ENCODE measurements at places on chromosomes 2 and 18. TPM values are rescaled to one million over a fixed set of nuclear protein-coding genes. Genes with fewer than 3 reads are reported as not detected.

DNA sequence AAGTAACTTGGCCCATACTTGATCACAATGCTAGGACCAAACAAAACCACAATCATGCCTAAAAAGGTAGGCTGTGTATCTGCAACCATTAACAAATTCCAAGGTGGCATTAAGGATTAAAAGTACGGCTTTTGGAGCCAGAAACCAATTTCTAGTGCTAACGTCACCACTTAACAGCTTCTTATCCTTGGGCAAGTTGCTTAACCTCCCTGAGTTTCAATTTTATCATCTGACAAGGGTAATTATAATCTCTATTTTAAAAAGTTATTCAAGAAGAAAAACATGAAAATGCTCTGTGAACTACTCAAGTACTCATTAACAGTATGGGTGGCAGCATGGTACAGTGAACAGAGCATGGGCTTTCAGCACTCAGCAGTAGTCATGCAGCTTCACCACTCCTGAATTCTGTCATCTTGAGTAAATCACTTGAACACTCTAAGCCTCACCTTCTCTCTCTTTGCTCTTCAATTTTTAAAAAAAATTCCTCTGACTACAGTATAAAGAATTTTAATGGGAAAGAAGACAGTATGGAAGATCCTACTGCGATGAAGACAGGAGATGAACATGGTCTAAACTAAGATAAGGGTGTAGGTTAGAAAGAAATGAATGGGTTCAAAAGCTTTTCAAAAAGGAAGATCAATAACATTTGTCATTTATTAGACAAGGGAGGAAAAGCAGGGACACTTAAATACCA is 69.2 kb downstream of the SS18 start:
- no peak for DNase-seq

GRCh38 chr2:138620431-138620830 is 118.9 kb downstream of the SPOPL start:
- DNase-seq, result no peak

DNA sequence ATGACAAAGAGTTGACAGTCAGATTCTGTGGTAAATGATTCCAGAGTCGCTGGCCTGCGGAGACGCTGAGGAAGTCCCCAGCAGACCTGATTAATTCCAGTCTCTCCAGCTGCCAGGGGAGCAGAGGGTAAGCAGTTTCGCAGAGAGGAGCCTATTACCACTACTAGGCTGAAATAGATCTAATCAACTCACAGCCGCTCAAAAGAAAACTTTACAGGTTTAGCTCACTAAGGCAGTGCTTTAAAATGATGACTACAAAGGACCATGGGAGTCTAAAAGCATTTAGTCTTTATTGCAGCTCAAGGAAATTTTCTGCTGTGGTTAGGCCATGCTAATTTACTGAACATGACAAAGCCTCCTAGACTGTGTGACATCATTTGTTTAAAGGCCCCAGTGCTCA is 445.6 kb upstream of the POU3F3 start:
- peak; percentile 51 for DNase-seq

- DNase-seq, result no peak
Measured at GRCh38 chr2:174618179-174618578, 20.6 kb upstream of the WIPF1 start.

DNA sequence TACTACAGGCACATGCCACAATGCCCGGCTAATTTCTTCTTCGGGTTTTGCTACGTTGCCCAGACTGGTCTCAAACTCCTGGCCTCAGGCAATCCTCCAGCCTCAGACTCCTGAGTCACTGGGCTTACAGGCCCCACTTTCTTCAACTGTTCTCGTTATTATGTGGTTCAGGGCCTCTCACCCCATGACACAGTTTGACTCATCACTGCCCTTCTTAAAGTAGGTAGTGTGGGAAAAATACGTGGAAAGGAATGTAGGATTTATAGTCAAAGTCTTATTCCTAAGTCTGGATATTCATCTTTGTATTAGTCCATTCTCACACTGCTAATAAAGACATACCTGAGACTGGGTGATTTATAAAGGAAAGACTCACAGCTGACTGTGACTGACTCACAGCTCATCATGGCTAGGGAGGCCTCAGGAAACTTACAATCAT is 19.4 kb downstream of the CENPA start:
- no peak for DNase-seq

- DNase-seq, result no peak
Measured at GRCh38 chr18:6653880-6654279, 75.6 kb upstream of the ARHGAP28 start.

- DNase-seq, result no peak
Measured at GRCh38 chr2:196077821-196078220, 9.2 kb upstream of the DNAH7 start.

- no peak for DNase-seq
Measured at GRCh38 chr2:159168707-159169106, 117.8 kb downstream of the WDSUB1 start.

- DNase-seq, result no peak
Measured at GRCh38 chr18:11367351-11367750, 218.0 kb upstream of the PIEZO2 start.

GRCh38 chr2:38655441-38655840 is 10.5 kb upstream of the GALM start:
- DNase-seq, result no peak

- no peak for DNase-seq
Measured at GRCh38 chr2:61016392-61017002, 1.0 kb upstream of the PEX13 start.

DNA sequence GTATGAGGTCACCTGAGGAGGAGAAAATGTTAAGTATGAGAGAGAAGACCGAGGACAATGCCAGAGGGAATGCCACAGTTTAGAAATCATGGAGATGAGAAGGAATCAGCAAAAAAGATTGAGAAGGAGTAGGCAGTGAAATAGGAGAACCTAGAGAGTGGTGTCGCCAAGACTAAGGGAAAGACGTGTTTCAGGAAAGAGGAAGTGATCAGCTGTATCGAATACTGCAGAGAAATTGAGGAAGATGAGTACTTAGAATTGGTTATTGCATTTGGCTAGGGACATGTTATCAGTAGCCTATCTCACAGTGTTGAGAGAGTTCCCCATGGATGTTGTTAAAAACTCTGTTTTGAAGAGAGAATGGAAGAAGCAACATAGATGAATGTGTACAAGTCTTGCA is 112.3 kb downstream of the GALNT1 start:
- no peak for DNase-seq

- no peak for DNase-seq
Measured at GRCh38 chr18:77049938-77050337, 82.6 kb downstream of the MBP start.

- DNase-seq, result no peak
Measured at GRCh38 chr2:109242654-109243331, 113.8 kb downstream of the SH3RF3 start.

- no peak for DNase-seq
Measured at GRCh38 chr18:35469725-35470124, 28.0 kb downstream of the INO80C start.

DNA sequence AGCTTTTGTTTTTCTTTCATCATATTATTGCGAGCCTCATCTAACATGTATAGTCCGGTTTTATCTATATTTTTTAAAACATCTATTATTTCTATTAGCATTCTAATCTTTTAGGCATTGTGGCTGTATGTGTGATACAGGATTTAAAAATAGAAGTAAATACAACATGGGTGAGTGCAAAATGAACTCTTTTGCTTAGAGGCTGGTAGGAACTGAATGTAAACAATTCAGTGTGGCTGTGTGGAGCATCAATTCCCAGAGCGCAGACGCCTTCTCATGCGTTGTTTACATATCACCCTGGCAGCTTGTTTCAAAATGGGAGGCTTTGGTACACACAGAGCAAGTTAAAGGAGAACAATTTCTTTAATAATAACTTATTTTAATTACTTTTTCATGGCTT is 836 bp downstream of the DTNA start:
- DNase-seq, result no peak

DNA sequence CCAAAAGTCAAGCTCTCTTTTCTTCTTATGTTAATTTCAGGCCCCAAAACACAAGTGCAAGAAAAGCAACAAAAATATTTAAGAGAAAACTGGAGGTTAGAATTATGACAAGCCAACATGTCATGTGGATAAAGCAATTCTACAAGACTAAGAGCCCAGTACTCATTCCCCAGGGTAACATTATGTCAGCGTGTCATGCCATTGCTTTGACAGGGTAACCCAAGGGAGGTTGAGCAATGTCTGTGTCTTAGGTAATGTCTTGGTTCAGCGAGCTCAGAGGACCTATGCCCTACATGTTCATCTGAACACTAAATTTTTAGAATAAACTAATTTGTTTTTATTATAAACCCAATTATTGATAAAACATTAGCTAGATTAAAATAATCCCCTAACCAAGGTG is 173.2 kb upstream of the ZNF804A start:
- DNase-seq, result no peak

DNA sequence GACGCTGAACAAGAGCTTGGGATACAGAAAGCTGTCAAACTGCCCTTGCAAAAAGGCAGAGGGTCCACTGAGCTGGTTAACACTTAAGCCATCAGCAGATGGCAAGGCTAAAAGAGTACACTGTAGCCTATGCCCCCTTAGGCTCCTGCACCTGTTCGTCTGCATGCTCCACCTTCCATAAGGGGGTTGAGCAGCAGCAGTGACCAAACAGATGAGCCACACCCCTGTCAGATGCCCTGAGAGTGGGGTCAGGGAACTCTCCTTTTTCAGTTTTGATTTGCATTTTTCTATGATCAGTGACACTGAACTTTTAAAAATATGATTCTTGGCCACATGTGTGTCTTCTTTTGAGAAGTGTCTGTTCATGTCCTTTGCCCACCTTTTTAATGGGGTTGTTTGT is 402.5 kb upstream of the FAM98A start:
- no peak for DNase-seq

DNA sequence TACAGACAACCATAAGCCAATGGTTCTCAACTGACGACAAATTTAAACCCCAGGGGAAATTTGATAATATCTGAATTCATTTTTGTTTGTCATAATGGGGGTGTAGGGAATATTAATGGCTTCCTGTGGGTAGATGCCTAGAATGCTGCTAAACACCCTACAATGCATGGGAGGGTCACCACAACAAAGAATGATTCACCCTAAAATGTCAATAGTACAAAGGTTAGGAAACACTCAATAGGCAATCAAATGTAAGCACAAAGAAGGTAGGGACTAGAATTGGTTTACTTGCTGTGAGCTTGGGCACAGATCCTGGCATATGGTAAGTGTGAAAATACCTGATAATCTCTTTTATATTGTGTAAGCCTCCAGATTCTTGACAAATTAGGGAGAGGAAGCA is 20.1 kb upstream of the FANCL start:
- no peak for DNase-seq

- no peak for DNase-seq
Measured at GRCh38 chr2:101330253-101330933, 21.9 kb upstream of the RNF149 start.

DNA sequence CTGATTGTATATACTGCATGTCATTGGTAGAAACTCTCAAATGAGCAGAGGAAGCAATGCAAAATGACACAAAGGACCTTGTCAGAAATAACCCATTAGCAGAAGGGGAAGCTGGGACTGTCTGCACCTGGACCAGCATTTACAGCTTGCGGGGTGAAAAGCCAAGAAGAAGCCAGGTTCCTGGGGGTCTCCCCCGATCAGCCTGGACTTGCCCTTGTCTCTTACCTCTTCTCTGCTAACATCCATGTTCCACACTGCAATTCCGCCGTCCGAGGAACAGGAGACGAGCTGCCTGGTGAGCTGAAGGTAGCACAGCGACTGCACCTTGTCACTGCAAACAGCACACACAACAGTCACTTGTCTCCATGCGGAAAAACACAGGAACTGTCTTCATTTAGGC is 51.1 kb downstream of the WDFY1 start:
- no peak for DNase-seq

DNA sequence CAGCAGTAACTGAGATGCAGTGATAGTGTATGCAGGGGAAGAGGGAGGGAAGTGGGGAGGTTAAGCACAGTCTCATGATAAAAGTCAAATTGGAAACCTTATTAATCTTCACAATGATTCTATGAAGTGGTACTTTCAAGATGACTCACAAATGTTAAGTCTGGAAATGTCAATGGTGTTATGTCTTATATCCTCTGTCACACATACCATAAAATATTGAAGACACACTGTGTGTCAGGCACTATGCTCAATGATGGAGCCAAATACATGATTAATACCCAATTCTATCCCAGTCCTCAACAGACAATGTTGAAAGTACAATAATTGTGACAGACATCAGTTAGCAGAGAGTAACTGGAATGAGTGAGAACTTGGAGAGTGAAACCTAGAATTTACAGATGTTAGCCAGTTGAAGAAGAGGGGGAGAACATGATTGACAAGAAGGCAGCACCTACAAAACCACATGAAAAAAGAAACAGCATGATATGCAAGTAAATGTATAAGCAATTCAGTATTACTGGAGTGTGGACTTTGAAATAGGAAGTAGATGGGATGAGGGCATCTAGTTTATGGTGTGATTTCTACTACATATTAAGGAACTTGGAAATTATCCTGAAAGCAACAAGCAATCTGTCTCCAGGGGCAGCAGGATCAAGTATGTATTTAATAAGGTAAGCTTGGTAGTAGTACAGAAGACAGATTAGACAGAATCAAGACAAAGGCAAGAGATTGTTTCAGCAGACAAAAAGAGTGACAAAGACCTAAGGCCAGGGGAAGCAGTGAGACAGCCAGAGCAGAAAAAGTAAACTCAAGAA is 107.6 kb downstream of the STRN start:
- no peak for DNase-seq

DNA sequence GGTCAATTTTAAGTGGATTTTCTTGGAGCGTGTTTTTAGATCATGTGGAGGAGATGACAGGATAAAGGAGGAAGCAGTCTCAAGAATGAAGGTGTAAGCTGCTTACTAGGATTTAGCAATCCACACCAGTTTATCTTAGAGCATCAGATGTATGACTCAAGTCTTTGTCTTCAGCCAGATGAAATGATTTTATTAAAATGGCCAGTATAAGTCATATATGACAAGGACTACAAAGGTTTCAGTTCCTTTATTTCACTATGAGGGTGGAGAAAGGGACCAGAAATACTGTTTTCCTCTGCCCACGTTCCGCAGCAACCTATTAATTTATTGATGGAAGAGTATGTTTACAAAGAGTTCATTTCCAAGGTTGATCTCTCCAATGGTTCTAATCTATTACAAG is 970.5 kb upstream of the SLC39A10 start:
- no peak for DNase-seq

- DNase-seq, result no peak
Measured at GRCh38 chr2:74566754-74567085, 12.2 kb downstream of the DOK1 start.

GRCh38 chr2:85843543-85843942 is 45.2 kb downstream of the ST3GAL5 start:
- peak; percentile 39 for DNase-seq

DRC1 gene
- 2.3 TPM for total RNA-seq

REG3G gene
- not detected for total RNA-seq

CRYGC gene
- not detected for total RNA-seq

GRP gene
- not detected for total RNA-seq

SP3 gene
- 79.9 TPM for total RNA-seq

NBEAL1 gene
- 19.0 TPM for total RNA-seq

SERPINB11 gene
- total RNA-seq, result not detected

PID1 gene
- total RNA-seq, result 5.3 TPM

KLHL41 gene
- not detected for total RNA-seq

DSEL gene
- 12.2 TPM for total RNA-seq

MALL gene
- total RNA-seq, result 0.49 TPM

Measured in glutamatergic neuron (in vitro differentiated cells).